ENCODE measurements at places on chromosomes 5 and 9. TPM values are rescaled to one million over a fixed set of nuclear protein-coding genes. Genes with fewer than 3 reads are reported as not detected.

DNA sequence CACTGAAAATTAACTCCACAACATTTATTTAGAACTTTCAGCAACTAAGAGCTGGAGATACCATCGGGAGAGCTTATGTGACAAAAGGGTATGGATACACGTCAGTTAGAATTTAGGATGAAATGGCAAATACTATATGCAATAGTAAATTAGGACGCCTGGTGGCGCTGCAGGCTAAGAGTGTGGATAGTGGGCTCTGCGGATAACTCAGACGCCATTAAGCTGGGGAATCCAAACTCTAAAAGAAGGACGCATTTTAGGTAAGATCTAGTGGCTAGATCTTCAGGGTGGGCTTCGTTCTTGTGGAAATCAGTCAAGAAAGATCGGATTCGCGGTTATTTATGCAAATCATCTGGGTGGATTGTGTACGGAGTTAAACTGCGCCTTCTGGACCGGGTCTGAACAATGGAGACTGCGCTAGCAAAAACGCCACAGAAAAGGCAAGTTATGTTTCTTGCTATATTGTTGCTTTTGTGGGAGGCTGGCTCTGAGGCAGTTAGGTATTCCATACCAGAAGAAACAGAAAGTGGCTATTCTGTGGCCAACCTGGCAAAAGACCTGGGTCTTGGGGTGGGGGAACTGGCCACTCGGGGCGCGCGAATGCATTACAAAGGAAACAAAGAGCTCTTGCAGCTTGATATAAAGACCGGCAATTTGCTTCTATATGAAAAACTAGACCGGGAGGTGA lies at the start of gene PCDHB5:
Gene PCDHB5, plus strand, starts transcription at position 177 of the 688 bp plus-strand sequence. Its CDS starts 229 bp downstream, at position 406.
- no peak for DNase-seq

DNA sequence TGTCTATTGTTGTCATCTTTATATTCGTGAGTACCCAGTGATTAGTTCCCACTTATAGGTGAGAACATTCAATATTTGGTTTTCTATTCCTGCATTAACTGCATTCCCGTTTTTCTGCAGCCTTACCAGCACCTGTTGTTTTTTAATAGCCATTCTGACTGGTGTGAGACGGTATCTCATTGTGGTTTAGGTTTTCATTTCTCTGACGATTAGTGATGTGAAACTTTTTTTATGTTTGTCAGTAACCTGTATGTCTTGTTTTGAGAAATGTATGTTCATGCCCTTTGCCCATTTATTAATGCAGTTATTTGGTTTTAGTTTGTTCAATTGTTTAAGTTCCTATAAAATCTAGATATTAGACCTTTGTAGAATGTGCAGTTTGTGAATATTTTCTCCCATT lies 546.0 kb upstream of the RORB start:
- no peak for DNase-seq

DNA sequence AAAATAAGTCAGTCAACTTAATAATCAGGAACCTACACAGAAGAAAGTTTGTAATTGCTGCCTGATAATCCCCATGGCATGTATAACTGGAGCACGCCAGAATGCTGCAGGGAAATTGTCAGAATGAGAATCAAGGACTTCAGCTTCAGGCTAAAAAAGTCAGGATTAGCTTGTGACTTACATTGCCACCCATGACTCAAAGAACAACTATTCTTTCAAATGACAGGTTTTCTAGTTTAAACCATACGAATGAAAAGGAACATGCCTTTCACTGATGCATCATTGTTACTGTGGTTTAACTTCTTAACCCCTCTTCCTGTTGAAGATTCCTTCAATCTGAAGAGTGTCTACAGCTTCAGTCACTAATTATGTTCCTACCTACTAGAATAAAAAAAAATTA lies 112.4 kb downstream of the ISL1 start:
- no peak for DNase-seq

The RFESD gene
- total RNA-seq = 5.1 TPM
